ENCODE measurements at places on chromosomes 5 and 9. TPM values are rescaled to one million over a fixed set of nuclear protein-coding genes. Genes with fewer than 3 reads are reported as not detected.

- DNase-seq, result no peak
- H3K4me1 ChIP-seq, result no peaks in the 10 kb centered on the region
- H3K27ac ChIP-seq, result no peak overlapping the region
- no peaks in the 10 kb centered on the region for H3K27me3 ChIP-seq
- no peak overlapping the region for H3K4me3 ChIP-seq
These were observed 267.5 kb downstream of the ZSWIM6 start for GRCh38 chr5:61599370-61600122.

The FREM1 gene
- 1.3 TPM for total RNA-seq

DNA sequence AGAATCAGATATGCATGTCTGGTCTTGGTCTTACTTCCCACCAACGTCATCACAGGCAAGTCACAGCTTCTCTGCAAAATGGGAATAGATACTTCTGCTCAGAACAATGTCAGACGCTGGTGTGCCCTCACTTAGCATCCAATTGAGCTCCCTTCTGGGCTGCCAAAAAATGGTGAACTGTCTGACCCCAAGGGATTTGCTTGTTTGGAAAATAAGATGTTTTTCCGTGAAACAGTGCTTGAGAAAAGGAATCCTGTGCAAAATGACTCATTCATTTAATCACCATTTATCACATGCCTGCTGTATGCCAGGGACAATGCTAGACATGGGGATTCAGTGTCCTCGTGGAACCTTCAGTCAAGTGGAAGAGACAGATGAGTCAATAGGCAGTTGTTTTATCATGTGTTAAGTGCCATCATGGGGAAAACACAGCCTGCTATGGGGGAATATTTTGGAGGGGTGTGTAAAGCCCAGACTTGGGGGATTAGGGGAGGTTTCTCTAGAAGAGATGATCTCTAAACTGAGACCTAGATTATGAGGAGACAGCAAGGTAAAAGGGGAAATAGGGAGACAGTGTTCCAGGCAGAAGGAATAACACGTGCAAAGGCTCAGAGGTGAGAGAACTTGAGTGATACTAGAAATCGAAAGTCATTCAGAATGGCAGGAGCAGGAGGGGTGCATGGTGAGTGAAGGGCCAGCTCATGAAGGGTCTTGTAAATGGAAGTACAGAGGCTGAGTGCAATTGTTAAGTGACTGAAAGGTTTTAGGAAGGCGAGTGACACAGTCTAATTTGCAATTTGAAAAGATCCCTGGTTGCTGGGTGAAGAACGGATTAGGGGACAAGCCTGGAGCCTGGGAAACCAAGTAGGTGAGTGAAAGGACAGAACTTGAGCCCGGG lies 3.9 kb downstream of the NIPAL4 start:
- H3K4me1 ChIP-seq, result peaks cover 19% of the 10 kb centered on the region
- peaks cover 5% of the 10 kb centered on the region for H3K27me3 ChIP-seq
- H3K36me3 ChIP-seq, result no peaks in the 10 kb centered on the region
- H3K4me3 ChIP-seq, result no peak overlapping the region

DNA sequence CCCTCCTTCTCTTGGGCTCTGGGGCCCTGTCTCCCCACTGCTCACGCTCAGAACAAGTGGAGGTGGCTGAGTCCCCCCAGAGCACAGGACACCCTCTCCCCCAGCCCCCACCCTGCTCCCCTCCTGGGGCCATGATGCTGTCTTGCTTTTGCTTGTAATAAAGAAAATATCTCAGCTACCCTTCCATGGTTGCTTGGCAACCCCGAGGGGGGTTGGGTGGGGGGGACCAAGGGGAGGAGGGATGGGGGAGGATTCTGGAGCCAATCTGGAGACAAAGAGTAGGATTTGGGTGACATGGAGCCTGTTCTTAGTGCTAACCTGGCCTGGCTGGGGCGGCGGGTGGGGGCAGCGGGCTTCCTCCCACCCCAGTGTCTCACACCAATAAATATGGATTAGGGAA lies 16.1 kb upstream of the CERCAM start:
- H3K4me3 ChIP-seq, result no peak overlapping the region
- DNase-seq, result no peak
- H3K27me3 ChIP-seq, result no peaks in the 10 kb centered on the region
- H3K36me3 ChIP-seq, result no peaks in the 10 kb centered on the region
- no peak overlapping the region for H3K27ac ChIP-seq
- no peaks in the 10 kb centered on the region for H3K4me1 ChIP-seq

DNA sequence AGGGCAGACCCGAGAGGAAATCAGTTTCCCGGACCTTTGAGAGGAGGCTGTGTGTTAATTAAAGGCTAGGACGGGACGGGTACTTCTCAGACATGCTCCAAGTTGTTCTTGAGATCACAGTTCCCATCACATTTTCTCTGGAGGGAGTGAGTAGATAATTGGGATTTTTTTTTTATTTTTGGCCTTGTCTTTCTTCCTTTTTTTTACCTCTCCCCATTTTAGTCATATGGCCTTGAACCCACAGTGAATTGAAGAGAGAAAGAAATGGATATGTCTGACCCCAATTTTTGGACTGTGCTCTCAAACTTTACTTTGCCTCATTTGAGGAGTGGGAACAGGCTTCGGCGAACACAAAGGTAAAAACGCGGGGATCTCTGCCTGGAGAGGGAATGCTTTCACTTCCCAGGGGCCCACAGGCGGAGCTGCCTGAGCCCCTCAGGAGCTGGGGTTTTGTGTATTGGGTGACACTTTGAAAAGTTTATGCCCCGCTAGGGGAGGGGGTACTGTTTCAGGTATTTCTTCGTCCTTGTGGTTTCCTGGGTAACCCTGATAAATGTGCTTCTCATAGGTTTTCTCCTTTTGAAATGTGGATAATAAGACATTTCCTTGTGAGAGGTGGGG lies 191.8 kb downstream of the CD180 start:
- no peaks in the 10 kb centered on the region for H3K36me3 ChIP-seq
- no peak for DNase-seq
- peak overlapping the region; percentile 88 for H3K27ac ChIP-seq
- H3K4me1 ChIP-seq, result peaks cover 7% of the 10 kb centered on the region
- H3K4me3 ChIP-seq, result peak overlapping the region; percentile 65

The PCDHGA4 gene
- 2.1 TPM for total RNA-seq

All from upper lobe of left lung (tissue), 6 donors.